ENCODE measurements at places on chromosomes 5 and 9.

DNA sequence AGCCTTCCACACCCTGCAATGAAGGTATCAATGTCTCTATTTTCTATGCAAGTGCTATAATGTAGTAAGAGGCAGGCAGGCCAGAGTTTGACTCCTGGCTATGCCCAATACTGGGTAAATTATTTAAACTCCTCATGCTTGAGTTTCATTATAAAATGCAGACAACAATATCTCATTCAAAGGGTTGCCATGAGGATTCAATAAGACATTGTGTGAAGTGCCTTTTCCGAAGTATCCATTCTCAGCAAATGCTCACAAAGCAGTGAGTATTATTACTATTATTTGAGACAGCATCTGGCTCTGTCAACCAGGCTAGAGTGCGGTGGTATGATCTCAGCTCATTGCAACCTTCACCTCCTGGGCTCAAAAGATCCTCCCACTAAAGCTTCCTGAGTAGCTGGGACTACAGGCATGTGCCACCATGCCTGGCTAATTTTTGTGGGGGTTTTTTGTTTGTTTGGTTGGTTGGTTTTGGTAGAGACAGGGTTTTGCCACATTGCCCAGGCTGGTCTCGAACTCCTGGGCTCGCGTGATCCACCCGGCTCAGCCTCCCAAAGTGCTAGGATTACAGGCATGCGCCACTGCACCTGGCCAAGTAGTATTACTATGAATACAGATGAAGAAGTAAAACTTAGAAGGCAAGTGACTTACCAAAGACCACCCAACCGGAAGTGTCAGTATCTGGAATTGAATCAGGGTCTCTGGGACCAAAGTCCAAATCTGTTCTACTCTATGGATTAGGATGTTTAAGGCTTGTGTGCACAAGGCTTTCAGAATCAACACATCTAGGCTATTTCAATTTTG, 18.8 kb downstream of the ADAM19 start:
- DNase-seq = no peak

GRCh38 chr9:129490583-129491486, 130.1 kb downstream of the C9orf50 start:
- no peak for DNase-seq

GRCh38 chr9:83466351-83466750, 71.8 kb downstream of the FRMD3 start:
- DNase-seq = no peak

DNA sequence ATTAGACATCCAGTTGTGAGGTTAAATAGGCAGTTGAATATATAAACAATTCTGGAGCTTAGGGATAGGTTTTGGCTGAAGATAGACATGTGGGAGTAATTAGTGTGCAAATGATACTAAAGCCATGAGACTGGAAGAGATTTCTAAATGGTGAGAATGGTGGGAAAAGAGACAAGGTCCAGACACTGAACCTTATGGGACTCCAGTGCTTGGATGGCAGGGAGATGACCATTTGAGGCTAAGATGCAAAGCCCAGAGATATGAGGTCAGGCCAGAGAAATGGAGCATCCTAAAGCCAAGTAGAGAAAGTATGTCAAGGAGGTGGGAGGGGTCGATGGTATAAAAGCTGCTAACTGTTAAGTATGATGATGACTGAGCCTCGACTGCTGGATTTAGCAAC, 115.6 kb downstream of the SEMA5A start:
- no peak for DNase-seq

GRCh38 chr5:11851416-11851815, 52.8 kb downstream of the CTNND2 start:
- no peak for DNase-seq

GRCh38 chr5:55081541-55081940, 20.9 kb upstream of the GZMA start:
- no peak for DNase-seq

- DNase-seq = no peak
Measured at GRCh38 chr9:72909428-72909827, 43.4 kb downstream of the ALDH1A1 start.

DNA sequence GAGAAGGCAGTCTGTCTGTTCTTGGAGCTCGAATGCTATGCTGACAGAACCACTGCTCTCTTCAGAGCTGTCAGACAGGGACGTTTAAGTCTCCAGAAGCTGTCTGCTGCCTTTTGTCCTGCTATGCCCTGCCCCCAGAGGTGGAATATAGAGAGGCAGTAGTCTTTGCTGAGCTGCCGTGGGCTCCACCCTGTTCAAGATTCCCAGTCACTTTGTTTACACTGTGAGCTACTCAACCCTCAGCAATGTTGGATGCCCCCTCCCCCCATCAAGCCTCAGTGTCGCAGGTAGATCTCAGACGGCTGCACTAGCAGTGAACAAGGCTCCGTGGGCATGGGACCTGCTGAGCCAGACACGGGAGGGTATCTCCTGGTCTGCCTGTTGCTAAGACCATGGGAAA, 344.2 kb downstream of the TMEM161B start:
- DNase-seq = no peak

DNA sequence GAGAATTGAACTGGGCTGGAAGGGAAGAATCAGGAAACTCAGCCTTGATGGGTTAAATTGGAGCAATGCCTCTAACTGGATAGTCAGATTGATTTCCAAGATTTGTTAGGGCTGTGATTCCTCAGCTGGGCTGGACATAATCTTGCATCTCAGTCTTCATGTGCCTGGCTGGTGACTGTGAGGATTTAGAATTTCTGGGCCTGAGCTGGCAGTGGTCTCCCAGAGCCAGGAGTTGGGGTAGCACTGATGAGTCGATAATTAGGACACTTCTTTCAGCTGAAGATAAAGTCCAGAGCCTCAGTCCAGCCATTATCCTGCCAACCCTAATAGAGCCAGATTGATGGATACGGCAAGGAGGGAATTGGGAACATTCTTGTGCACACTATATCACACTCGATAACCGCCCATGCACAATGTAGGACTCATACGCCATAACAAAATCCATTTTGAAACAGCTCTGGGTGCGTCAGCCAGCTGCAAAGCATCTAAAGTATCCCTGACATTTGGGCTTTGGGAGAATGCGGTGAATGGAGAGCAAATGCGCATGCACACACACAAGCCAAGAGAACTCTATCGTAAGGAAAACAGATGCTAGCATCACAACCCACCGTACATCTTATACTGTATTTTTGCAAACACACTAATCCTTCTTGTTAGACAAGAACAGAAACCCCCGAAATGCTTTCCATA, 405.1 kb upstream of the KLF4 start:
- DNase-seq = no peak

DNA sequence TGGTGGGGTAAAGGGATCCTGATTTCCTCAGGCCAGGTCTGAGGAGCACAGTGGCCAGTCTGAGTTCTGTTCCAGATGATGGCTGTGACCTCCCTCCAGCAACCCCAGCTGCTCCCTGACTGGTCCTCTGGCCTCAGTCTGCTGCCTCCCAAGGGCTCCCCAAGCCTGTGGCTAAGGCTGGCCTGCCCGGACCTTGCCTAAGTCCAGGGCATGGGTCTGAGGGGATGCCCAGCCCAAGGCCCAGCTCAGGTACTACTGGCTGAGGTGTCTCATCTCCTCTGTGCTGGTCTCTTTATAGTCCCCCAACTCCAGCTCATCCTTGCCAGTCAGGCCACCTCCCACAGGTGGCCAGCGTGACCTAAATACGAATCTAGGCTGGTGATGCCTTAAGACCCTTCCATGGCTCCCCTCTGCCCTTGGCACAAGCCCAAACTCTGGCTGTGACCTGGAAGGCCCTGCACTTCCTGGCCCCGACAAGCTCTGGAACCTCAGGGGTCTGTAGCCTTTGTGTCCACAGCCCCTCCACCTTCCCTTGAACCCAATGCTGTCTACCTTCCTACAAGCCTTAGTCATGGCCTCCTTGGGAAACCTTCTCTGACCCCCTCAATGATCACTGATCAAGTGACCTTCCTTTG, 9.8 kb downstream of the KIF12 start:
- no peak for DNase-seq

GRCh38 chr5:147481376-147481775, 28.5 kb downstream of the DPYSL3 start:
- DNase-seq = no peak

- no peak for DNase-seq
Measured at GRCh38 chr5:88391991-88392390, 123.3 kb upstream of the TMEM161B start.

DNA sequence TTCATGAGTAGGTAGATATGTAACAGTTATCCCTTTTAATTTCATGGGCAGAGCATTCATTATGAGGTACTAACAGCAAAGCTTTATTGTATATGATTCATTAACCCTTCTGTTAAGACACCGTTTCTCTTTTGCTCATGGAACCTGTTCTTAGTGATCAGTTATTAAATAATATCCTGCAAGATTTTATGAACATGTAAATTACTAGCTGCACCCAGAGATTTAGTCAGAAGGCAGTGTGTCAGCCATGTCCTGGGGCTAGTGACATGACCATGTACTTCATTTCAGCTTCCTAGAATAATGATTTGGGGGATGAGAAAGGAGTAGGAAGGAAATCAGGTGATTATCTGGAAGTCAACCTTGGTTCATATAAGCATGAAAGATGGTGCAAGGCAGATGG, 7.0 kb downstream of the MAST4 start:
- DNase-seq = no peak

- DNase-seq = no peak
Measured at GRCh38 chr5:122181863-122182262, 52.5 kb downstream of the ZNF474 start.

DNA sequence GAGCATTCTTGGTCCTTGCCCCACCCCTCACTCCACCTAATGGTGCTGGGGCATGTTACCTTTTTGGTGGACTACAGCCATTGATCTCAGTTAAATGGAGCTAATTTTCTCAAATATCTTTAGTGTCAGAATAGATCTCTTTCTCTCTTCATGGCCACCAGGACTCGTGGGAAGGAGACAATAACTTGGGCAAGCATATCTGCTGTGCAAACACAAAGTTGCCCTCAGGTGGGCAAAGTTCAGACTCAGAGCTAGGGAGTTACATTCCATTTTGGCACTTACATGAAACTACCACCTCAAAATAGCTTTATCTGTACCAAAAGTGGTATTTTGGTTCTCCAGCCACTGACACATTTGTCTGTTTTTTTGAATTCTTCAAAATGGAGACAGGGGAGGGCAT, 671.9 kb upstream of the KLF4 start:
- DNase-seq = no peak

DNA sequence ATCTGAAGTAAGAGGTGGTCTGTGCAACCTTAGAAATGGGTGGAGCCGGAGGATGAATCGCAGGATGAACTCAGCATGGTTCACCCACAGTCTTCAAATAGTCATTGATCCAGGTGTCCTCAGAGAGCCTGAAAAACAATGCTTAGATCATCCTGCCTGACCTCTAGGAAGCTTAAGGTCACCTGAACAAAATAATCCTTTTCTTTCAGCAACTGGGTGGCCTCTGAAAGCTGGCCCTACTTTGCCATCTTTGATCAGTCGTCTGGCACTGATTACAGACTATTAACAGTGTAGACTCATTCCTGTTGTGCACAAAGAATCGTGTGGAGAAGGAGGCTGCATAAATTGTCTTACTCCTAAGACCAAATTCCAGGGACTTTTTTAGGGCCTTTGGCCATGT, 50.7 kb downstream of the PIP5K1B start:
- DNase-seq = no peak

DNA sequence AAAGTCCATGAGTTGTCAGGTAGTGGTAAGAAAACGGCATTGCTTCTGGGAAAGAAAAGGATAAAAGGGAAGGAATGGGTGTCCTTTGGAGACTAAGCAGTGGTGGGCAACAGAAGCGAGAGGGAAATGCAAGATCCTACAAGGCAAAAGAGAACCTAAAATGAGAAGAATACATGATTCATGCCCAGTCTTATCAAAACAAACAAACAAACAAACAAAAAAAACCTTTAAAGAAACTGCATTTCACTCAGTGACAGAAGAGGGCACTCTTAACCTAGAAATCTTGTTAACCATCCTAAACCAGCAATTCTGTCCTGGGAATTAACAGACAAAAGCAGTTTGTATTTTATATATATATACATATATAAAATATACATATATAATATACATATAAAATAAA, 88.5 kb downstream of the SUSD1 start:
- no peak for DNase-seq

- DNase-seq = no peak
Measured at GRCh38 chr5:79850316-79850822, 140.7 kb downstream of the MTX3 start.

GRCh38 chr5:63877961-63878360, 84.3 kb downstream of the HTR1A start:
- no peak for DNase-seq

DNA sequence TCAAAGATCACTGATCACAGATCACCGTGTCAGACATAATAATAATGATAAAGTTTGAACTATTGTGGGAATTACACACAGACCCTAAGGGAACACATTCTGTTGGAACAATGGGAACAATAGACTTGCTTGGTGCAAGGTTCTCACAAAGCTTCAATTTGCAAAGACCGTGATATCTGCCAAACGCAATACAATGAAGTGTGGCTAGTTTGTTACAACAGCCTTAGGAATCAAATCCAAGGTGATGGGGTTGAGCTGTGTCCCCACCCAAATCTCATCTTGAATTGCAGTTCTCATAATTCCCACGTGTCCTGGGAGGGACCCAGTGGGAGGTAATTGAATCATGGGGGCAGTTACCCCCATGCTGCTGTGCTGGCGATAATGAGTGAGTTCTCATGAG, 20.8 kb downstream of the KYAT1 start:
- no peak for DNase-seq

GRCh38 chr5:65766781-65767180, 44.8 kb downstream of the NLN start:
- DNase-seq = no peak

DNA sequence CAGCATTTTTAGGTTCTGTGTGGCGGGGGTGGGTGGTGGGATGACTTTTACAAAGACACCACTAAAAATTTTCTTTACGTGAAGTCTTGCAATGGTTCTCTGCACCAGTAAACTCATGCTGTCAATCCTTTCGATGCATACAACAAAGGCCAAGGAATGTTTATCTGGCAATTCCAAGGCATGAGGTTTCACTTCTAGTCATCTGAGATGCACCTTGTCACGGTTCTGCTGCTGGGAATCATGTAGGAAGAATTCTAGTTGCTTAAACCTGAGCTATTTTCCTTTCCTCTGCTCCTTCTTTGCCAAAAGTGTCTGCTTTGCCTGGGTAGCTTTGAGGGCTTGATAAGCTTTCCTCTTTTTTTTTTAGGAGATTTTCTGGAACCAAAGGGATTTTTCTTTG, 1204.5 kb upstream of the SEMA6A start:
- no peak for DNase-seq

Data from posterior cingulate gyrus (tissue), 11 donors.